ENCODE measurements at places on chromosomes 2 and 18.

- DNase-seq = no peak
These were observed 1.1 kb upstream of the B3GNT2 start for GRCh38 chr2:62194558-62195420.

DNA sequence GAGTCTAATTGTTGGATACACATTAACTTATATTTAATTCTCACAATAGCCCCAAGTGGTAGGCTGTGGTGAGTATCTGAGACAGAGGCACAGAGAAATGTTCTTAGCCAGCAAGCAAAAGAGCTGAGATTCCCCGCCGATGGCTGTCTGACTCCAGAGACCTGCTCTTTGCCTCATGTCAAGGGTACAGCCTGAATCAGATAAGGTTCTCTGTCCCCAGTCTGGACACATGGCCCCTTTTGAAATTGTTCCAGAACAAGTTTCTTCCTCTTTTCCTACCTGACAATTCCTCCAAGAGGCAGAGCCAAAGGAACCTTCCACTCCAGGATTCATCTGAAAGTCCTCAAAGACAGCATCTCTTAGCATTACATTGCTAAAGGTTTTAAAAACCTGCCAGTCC lies 512.9 kb upstream of the TNP1 start:
- no peak for DNase-seq

GRCh38 chr2:167928434-167928833 lies 319.0 kb downstream of the STK39 start:
- DNase-seq = no peak

DNA sequence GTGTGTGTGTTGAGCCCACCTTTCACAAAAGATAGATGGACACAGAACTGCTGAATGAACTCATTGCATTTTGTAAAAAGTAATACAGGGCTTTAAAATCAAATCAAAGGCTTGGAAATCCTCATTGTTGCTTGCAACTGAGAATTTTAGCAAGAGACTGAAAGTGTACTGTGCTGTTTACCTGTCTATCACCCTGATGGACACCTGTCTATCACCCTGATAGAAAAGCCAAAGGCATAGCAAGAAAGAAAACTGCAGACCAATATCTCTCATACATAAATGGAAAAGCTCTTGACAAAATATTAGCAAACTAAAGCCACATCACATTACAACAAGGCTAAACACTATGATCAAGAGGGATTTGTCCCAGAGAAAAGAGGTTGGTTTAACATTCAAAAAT lies 107.5 kb upstream of the TMEM18 start:
- no peak for DNase-seq

GRCh38 chr2:240953426-240954410 lies 44.7 kb upstream of the SNED1 start:
- DNase-seq = no peak

DNA sequence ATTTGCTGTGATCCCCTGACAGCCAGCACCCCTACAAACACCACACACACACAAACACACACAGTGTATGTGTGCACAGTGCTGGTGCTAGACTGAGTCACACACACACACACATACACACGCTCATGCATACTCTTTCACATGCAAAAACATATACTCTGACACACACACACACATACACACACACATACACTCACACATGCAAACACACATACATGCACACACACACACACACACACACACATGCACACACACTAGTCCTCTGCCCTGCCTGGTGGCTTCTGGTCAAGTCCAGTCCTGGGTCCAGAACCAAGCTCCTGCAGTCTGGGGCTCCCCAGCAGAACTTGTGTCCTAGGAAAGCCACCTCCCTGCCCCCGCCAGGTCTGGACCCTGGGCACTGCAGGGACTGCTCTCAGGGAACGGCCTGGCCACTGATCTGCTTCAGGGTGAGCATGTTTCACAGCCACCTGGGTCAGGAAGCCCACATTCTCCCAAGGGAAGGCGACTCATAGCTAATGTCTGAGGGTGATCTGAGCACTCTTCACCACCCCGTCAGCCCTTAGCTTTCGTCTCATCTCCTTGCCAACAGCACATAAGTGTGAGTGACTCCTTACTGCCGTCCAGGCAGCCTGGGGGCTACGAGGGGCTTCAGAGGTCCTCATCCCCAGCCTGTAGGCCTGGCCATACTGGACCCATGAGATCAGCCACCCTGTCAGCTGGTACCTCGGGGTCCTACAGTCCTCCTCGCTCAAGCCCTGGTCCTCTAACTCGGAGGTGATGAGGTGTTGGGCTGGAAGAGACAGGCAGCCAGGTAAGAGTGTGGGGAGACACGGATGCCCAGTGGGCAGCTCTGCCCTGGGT lies 88.1 kb downstream of the MCFD2 start:
- DNase-seq = no peak

DNA sequence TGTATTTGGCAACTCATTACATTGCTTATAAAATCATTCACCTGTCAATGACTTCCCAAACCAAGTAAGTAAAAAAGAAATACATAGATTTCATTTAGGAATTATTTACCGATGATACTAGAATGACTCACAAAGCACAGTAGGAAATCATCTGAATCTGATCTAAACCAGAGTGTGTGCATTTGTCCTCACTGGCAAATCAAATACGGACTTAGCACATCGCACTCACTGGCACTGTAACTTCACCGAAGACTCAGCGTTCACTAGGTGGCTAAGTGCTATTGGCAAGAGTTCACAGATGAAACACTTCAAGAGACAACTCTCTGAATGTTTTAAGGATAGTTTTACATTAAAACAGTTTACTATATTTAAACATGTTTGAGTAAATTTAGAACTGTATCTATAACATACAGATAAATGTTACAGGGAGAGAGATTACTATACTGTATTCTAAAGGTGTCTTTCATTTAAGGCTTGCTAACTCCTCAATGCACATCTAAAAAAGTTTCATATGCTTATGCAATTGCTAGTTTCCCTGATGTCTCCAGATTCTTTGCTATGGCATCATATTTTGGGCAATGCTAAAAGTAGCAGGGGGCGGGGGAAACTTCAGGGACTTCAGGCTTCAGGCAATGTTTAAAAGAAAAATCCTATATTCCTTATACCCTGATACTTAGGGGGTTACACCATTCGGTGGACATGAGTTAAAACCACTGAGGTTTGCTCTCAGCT lies 48.8 kb downstream of the STK39 start:
- no peak for DNase-seq

GRCh38 chr18:10114717-10115463 lies 201.1 kb downstream of the VAPA start:
- no peak for DNase-seq

Measured in stimulated activated CD8-positive, alpha-beta memory T cell treated with anti-CD3 and anti-CD28 coated beads, Interleukin-2, amount 100 ng/mL, for 48 hours (primary cell).